ENCODE measurements at places on chromosomes 4 and X.

- no peak for DNase-seq
These were observed 213.3 kb downstream of the GABRG1 start for GRCh38 chr4:45910511-45910910.

- DNase-seq = no peak
These were observed 1131.6 kb upstream of the PCDH7 start for GRCh38 chr4:29588617-29589016.

GRCh38 chr4:137819964-137820383, 287.7 kb upstream of the PCDH18 start:
- no peak for DNase-seq

DNA sequence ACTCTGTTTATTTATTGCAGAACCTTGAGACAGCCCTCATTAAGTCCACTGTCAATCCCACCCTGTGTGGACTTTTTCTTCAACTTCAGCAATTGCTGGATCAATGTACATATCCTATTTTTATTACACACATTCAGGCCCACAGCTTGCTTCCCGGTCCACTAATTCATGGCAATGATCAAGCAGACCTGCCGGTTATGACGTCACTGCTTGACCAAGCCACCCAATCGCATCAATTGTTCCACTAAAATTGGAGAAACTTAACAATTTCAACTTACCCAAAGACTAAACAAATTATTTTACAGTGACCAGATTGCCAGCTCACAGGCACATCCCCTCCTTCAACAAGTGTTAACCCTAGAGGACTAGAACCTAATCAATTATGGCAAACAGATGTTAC, 240.4 kb upstream of the MAGEB18 start:
- no peak for DNase-seq

DNA sequence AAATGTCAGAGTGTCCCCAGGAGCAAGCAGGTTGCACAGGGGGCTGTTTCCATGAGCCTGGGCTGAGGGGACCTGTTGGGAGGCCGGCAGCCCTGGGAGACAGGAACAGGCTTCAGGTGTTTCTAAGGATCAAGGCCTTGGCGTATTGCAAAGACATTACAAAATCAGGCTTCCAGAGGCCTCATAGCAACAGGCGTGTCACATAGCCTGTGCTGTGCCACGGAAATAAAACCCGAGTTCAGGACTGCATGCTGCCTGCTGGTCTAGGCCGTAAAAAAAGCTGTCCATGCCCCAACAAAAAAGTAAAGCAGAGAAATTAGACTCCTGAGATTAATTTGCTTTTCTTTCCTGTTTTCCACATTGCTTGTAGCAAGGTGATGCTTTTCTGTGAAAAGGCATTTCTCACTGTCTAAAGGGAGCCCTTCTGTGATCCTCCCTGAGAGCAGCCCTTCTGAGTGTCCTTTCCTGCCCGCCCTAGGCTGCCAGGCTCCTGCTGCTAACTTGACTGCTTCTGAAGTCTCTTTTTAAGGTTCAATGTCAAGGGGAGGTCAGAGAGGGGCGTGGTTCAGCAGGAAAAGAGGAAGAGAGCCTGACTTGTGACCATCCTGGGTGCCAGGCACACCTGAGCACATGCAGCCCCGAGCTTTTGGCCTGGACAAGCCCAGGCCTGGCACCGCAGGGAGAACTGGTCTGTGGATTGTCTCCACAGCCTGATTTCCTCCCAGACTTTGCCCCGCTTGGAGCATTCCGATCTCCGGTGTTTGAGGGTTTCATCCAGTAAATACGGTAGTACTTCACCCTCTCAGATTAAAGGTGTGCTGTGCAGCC, 21.3 kb downstream of the SHROOM2 start:
- no peak for DNase-seq

- DNase-seq = peak; percentile 16
These were observed 522 bp downstream of the FNIP2 start for GRCh38 chr4:158769175-158769921.

- no peak for DNase-seq
These were observed 177.0 kb upstream of the RASGEF1B start for GRCh38 chr4:81648576-81649275.

DNA sequence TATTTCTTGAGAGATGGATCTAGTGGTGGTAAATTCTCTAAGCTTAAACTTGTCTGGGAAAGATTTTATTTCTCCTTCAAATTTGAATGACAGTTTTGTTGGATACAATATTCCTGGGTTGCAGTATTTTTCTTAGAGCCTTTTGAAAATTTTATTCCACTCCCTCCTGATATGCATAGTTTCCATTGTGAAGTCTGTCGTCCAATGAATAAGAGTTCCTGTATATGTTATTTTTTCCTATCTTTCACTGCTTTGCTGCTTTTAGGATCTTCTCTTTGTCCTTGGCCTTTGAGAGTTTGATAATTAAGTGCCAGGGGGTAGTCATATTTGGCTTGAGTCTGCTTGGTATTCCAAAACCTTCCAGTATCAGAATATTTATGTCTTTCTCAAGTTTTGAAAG, 1156.4 kb upstream of the AGA start:
- no peak for DNase-seq

DNA sequence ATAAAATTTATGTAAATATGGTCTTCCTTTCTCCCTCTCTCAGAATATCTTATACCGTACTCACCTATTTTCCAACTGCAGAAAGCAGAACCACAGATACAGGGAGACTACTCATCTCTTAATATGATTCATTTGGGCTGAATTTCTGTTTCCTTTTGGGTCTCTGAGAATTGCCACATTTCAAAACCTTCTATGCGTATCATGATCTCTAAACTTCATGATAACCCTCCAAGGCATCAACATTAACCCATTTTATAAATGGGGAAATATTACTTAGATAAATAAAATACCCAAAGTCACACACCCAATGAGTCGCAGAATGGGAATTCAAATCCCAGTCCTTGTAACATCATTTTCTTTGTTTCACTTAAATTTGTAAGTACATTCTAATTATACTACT, 16.6 kb upstream of the PRDM8 start:
- no peak for DNase-seq

DNA sequence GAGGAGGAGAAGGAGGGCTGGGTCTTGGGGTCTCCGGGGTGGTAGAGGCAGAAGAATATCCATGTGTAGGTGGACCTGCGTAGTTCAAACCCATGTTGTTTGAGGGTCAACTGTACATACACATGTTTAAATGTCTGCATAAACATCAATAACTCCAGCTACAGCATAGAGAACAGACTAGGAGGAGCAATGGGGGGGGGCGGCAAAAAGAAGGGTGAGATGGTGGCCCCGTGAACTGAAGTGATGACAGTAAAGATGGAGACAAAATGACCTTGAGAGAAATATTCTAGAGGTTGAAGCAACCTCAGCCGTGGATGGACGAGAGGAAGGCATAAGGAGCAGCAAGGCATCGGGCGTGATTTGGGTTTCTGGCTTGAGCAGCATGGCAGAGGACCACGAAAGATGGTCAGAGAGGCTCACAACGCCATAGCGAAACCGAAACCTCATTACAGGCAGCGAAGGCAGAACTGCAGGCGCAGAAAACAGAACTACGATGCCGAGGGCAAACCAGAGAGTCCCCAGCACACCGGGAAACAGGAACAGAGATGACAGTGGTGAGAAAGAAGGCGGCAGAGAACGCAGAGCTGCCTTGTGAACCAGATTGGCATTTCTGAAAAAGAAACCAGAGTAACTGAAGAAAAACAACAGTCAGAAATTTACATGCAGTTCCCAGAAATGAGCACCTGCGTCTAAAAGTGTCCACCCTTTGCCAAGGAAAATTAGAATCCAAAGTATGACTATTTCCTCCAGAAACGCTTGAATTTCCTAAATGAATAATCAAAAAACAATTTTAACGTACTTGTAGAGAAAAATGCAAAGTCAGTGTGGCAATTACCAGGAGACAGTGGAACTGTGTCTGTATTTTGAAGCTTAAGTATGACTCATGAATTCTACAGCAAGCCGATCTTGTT, 50.3 kb upstream of the ENPP6 start:
- DNase-seq = peak; percentile 22

GRCh38 chr4:73897380-73898136, 28.4 kb downstream of the CXCL1 start:
- no peak for DNase-seq

- no peak for DNase-seq
These were observed 2178.2 kb downstream of the ARAP2 start for GRCh38 chr4:34066126-34066525.

DNA sequence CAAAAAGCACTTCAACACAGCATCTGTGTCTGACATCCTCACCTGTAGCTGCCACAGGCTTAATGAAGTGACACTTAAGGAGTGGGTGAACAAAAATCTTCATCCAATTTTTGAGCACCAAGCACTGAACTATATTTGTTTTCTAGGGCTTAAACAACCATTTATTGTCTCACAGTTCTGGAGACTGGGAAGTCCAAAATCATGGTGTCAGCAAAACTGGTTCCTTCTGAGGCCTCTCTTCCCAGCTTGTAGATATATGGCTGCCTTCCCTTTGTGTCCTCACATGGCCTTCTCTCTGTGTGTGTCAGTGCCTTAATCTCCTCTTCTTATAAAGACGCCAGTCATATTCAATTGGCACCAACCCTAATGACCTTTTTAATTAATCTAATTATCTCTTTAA, 189.2 kb upstream of the CLNK start:
- DNase-seq = no peak

DNA sequence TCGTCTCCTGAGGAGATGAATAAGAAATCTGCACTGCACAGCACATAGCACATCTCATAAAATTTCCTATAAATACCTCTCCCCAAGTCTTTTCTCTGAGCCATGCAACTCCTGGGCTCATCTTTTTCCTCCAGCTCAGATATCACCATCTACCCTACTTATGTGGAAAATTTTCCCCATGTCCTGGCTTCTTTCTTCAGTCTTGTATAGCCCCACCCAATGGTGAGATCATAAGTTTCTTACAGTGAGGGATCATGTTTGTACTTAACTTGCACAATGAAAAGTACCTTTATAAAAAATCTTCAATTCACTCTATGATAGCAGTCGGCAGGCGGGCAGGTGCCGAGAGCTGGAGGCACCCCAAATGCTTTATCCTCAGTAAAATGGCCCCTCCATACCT, 198.6 kb upstream of the S100G start:
- DNase-seq = no peak
